Sigmoid colon (tissue), 7 donors: ENCODE measurements at places on chromosomes 6 and 20. TPM values are rescaled to one million over a fixed set of nuclear protein-coding genes. Genes with fewer than 3 reads are reported as not detected.

The ECT2L gene
- not detected for total RNA-seq

The WFDC5 gene
- total RNA-seq, result not detected

The HUS1B gene
- total RNA-seq, result 1.6 TPM

The SMPDL3A gene
- 9.5 TPM for total RNA-seq

The KLHDC3 gene
- 106 TPM for total RNA-seq
